ENCODE measurements at places on chromosomes 11 and 22. TPM values are rescaled to one million over a fixed set of nuclear protein-coding genes. Genes with fewer than 3 reads are reported as not detected.

DNA sequence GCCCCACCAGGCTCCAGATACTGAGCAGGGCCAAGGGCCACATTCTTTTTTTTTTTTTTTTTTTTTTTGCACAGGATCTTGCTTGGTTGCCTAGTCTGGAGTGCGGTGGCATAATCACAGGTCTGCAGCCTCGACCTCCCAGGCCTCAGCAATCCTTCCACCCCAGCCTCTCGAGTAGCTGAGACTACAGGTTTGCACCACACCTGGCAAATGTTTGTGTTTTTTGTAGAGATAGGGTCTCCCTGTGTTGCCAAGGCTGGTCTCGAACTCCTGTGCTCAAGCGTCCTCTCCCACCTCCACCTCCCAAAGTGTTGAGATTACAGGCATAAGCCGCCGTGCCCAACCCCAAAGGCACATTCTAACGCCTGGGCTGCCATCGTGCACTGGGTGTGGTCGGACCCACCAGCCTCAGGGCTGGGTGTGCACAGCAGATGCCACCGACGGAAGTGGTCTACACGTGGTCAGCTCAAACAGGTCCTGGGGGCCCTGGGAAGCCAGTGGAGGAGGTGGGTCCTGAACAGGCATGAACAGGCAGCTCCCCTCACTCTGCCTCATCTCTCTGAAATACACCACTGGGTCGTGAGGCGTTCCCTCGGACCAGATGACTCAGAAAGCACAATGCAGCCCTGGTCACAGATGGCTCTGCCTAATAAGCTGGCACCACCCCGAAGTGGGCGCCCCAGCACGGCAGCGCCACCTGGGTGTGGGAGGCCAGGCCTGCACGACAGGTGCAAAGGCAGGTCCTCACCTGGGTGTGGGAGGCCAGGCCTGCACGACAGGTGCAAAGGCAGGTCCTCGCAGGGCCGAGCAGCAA lies 5.1 kb upstream of the B4GALNT4 start:
- peak; percentile 88 for DNase-seq
- H3K36me3 ChIP-seq: no peaks in the 10 kb centered on the region
- H3K4me3 ChIP-seq: no peak overlapping the region

DNA sequence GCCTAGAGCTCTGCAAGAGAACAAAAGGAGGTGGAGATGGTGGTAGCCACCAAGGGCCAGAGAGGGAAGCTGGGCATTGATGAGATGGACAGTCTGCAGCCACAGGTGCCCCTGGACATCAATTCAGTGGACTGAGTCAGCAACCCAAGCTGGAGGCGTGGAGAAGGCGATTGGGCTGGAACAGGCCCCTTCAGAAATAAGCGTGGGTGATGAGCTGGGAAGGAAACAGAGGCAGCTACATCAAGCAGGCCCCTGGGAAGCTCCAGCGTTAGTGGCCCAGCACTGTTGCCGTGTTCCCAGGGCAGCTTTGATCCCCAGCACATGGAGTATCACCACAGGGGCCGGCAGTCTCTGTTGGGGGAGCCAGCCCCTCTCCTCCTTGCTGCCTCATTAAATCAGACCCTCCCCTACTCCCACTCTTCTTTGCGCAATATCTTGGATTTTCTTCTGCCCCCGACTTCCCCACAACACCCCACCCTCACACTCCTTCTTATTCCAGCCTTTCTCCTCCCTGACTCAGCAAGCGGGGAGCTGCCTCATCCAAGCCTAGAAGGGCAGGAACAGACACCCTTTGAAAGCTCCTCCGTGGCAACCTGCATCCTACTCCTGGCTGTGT lies 31.7 kb upstream of the OAF start:
- H3K27me3 ChIP-seq: no peaks in the 10 kb centered on the region
- H3K4me3 ChIP-seq: no peak overlapping the region
- DNase-seq: no peak
- no peaks in the 10 kb centered on the region for H3K36me3 ChIP-seq
- peaks cover 26% of the 10 kb centered on the region for H3K4me1 ChIP-seq
- no peak overlapping the region for H3K27ac ChIP-seq

GRCh38 chr11:63660972-63661371 lies 10.2 kb downstream of the ATL3 start:
- peaks cover 13% of the 10 kb centered on the region for H3K4me1 ChIP-seq
- H3K27me3 ChIP-seq: no peaks in the 10 kb centered on the region
- H3K4me3 ChIP-seq: no peak overlapping the region
- no peak for DNase-seq
- H3K27ac ChIP-seq: no peak overlapping the region
- peaks cover 9% of the 10 kb centered on the region for H3K36me3 ChIP-seq

- no peak overlapping the region for H3K27ac ChIP-seq
- H3K27me3 ChIP-seq: no peaks in the 10 kb centered on the region
- no peak for DNase-seq
- no peaks in the 10 kb centered on the region for H3K36me3 ChIP-seq
Observed at GRCh38 chr11:64753380-64754123, 6.2 kb downstream of the PYGM start.

DNA sequence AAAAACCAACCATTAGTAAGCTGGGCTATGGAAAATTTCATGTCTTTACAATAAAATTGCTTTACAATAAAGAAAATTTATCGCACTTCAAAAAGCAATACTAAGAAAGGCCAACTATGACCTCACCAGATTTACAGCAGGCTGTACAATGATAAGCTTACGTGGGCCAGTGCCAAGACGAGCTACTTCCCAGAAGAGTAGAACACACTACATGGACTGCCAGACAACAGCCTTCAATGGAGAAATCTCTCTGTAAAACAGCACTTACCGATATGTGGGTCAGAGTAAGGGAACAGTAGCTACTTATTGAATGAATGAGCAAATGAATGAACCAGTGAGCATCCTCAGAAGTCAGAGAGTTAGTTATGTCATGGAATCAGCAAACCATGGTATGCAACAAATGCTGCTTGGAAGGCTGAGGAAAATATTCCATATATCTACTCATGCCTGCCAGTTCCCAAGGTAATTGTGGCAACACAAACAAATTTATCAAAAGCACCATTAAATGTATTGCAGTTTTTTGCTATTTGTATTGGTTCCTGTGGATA lies 74.4 kb downstream of the SLC36A4 start:
- H3K36me3 ChIP-seq: no peaks in the 10 kb centered on the region
- H3K27ac ChIP-seq: peak overlapping the region; percentile 69
- H3K4me3 ChIP-seq: no peak overlapping the region
- no peaks in the 10 kb centered on the region for H3K4me1 ChIP-seq
- peak; percentile 84 for DNase-seq

- H3K36me3 ChIP-seq: no peaks in the 10 kb centered on the region
- no peaks in the 10 kb centered on the region for H3K27me3 ChIP-seq
- H3K4me3 ChIP-seq: no peak overlapping the region
- H3K4me1 ChIP-seq: no peaks in the 10 kb centered on the region
Observed at GRCh38 chr11:96706761-96707160, 316.9 kb downstream of the JRKL start.

PTPN5 gene
- total RNA-seq: 0.64 TPM

CARD10 gene
- 46.3 TPM for total RNA-seq

KRTAP5-8 gene
- not detected for total RNA-seq

CNGA4 gene
- not detected for total RNA-seq
